ENCODE measurements at places on chromosomes 5 and 9.

DNA sequence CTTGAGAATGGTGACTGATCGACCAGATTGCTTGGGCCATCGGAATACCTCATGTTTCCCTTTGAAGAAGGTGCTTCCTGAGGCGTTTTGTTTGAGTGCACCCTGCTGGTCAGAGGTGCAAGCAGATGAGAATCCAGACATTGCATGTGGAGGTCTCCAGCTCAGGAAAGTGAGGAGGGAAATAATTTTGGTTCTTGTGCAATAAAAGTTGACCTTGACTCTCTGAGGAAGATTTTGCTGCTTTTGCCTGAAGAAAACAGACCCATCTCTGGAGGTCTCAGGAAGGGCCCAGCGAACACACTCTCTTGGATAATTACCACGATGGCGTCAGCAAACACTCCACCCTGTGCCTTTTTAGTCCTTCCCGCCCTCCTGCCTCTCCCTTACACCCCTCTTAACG is 69.7 kb downstream of the GRAMD2B start:
- no peak for DNase-seq

DNA sequence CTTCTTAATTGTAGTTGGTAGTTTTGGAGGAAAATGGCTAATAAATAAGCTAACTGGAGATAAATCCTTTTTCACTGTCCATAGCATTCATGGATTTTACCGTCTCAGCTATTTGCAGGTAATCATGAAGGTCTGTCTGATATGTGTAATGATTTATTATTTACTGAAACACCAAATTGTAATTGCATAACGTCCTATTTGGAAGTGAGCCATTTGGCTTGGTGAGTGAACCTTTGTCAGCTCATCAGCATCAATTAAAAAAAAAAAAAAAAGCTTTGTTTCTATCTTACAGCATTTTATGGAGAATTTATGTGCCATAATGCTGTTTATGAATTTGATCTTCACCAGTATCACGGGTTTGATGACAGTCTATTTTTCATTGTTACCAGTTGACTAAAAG is 20.2 kb downstream of the RECK start:
- DNase-seq = no peak

GRCh38 chr9:91858213-91859030 is 91.6 kb downstream of the ROR2 start:
- no peak for DNase-seq

DNA sequence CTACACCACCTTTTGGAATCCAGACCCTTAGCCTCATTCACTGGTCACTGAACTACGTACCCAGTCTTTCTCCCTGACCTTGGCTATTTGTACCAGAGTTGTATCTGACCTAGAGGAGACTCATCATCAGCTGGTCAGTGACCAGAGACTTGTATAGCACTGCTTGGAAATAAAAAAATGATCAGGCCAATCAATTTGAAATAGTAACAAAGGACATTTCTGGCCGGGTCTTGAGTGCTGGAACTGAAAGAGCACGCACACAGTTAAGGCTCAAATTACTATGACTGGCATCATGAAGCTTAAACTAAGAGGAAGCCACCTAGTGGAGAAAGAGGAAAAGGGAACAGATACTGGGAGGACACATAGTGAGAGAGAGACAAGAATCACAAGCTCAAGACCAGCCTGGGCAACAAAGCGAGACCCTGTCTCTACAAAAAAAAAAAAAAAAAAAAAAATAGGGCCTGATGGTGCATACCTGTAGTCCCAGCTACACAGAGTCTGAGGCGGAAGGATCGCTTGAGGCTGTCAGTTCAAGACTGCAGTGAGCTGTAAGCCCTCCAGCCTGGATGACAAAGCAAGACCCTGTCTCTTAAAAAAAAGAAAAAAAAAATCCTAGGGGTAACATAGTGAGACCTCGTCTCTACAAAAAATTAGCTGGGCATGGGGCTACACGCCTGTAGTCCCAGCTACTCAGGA is 12.8 kb upstream of the SRP19 start:
- DNase-seq = peak; percentile 51

- peak; percentile 64 for DNase-seq
Measured at GRCh38 chr9:106156465-106156864, 462.1 kb downstream of the TMEM38B start.

- DNase-seq = no peak
Measured at GRCh38 chr5:171386861-171387344, 746 bp upstream of the NPM1 start.

DNA sequence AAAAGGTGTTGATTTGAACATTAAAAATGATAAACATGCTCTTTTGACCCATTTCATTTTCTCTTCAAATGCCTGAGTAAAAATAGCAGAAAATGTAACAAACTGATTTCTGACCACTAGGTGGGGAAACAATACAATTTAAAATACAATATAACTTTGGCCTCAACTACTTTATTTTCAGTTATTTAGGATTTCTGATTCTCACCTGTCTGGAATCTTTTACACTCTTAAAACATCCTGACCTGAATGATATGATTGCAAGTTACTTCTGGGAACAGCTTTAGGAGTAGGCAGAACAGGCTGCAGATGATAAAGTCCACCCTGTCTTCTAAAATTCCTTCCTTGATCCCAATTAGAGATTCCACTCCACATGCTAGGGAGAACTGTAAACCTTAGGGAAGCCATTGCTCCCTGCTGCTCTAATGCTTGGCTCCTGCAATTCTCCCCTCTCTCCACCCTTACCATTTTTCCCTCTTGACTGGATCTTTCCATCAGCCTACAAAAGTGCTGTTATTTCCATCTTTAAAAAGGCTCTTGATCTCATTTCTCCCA is 70.3 kb downstream of the FYB1 start:
- no peak for DNase-seq

DNA sequence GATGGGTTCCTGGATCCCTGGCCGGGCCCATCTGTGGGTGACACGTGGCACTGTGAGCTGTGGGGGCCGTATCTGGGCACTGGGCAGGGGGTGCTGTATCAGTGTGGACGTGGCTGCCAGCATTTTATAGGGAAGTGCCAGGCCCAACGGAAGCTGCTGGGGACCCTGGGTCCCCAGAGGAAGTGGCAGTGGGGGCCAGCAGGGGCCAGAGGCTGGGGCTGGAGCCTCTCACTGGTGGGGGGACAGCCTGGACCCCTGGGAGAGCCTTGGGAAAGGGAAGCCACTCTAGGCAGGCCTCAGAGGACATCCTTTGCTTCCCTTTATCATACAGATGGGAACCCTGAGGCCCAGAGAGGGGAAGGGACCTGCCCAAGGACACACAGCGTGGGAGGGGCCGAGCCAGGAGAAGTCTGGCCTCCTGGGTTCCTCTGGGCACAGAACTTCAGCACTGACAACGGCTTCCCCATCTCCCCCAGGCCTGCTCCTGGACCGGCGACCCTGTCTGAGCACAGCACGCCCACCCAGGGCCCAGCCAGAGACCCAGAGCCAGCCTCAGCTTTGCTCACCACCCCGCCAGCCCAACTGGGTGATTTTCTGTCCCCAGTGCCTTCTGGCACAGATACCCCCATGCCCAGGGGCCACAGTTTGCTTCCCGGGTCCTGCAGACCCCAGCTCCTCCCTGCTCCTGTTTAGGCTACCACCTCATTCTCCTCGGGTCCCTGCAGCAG is 15.5 kb upstream of the LAMC3 start:
- DNase-seq = no peak

DNA sequence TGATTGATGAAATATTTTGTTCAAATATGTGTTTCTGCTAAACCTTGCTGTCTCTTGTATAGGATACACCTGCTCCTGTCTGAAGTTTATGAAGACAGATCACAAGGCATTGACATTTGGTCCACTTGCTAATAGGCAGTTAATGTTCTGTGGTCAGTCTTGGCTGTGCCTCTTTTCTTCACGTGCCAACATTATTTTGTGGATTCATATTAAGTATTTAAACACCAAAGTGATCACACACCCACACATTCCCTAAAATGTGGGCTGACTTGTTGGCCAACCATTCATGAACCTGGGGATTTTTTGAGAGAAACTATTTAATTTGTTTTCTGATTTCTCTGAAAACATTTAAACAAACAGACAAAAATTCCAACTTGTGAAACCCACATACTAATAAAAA is 33.7 kb downstream of the ZNF462 start:
- no peak for DNase-seq

Data from GDM1 (cell line).